ENCODE measurements at places on chromosomes 3 and 15.

GRCh38 chr3:153029350-153029749 is 132.7 kb upstream of the RAP2B start:
- peak; percentile 87 for DNase-seq

GRCh38 chr3:192445770-192446644 is 281.3 kb downstream of the FGF12 start:
- DNase-seq = no peak

DNA sequence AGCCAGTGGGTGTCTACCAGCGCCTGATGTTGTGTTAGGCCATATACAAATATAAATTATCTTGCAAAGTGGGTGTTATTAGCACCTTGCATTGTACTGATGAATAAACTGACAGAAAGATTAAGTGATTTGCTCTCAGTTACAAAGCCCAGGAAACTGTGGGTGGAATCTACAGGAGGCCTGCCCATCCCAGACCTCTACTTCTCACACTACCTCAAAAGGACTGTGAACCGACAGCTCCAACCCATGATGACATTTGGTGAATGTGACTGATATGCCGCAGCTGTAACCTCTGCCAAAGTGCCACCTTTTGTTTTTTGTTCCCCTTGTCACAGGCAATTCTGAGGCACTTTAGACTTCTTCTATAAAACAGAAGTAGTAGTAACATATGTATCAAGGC is 43.7 kb upstream of the KCNMB2 start:
- no peak for DNase-seq

- peak; percentile 80 for DNase-seq
Observed at GRCh38 chr15:83446904-83447709, at the start of gene SH3GL3. SH3GL3 (plus strand) TSS chr15:83447341; CDS start chr15:83447534, 193 bp downstream.

- DNase-seq = no peak
Observed at GRCh38 chr15:98150084-98150483, 189.6 kb downstream of the ARRDC4 start.

DNA sequence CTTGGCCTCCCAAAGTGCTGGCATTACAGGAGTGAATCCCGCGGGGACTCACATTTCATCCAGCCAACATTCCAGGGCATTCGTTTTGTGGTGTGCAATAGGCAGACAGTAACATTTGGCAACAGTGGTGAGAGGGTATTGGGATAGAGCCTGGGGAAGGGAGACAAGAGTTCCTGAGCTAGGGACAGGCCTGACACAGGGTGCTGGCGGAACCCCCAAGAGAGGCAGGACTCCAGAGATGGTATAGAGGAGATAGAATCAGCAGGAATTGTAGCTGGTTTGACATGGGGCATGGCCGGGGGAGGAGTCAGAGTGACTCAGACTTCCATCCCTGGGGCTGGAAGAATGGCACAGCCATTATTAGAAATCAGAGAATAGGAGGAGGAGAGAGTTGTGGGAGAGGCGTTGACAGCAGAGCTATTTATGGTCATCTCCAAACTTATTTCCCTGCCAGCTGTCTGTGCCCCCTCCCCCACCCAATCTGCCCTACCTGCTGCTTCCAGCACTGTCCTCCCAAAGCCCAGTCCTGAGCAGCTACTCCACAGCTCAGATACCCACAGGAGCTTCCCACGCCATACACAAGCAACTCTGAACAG is 4.4 kb upstream of the IDH2 start:
- peak; percentile 73 for DNase-seq

- DNase-seq = peak; percentile 33
Observed at GRCh38 chr3:64093825-64094712, 70.8 kb upstream of the PSMD6 start.

GRCh38 chr15:89244574-89244903 is 760 bp downstream of the FANCI start:
- no peak for DNase-seq

GRCh38 chr15:26087881-26088280 is 224.8 kb upstream of the ATP10A start:
- DNase-seq = peak; percentile 83

- DNase-seq = no peak
Observed at GRCh38 chr3:183503746-183504145, 51.8 kb downstream of the KLHL6 start.

DNA sequence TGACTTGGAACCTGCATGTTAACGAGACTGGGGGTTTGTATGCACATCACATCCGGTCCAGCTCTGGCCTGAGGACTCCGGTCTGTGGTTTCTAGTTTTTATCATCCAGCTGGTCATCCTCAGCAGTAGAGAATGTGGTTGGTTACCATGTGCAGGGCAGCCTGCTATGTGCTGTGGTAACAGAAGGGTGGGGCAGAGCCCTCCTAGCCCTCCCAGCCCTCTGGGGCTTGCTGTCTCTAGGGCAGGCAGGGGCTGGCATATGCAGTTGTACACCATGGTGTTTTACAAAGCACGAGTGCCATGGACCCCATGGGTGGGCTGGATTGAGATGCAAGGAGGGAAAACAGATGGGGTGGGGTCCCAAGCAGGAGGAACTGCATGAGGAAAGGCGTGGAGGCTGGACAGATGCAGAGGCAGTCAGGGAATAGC is 70.2 kb downstream of the APBA2 start:
- DNase-seq = peak; percentile 12

DNA sequence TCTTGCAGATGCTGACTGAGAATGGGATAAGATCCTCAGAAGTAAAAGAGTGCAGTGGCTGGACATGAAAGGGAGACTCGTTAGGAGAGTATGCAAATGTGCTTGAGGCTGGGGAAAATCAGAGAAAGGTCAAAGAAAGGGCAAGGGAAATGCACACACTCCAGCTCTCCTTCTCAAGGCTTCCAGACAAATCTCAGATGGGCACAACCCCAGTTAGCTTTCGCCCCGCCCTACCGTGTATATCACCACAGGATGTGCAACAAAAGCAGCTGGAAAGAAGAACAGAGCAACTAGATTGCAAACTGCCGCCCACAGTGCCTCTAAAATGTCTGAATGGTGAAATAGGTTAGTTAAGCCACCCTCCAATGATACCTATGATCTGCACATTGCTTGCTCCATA is 63.9 kb downstream of the CERS3 start:
- no peak for DNase-seq

DNA sequence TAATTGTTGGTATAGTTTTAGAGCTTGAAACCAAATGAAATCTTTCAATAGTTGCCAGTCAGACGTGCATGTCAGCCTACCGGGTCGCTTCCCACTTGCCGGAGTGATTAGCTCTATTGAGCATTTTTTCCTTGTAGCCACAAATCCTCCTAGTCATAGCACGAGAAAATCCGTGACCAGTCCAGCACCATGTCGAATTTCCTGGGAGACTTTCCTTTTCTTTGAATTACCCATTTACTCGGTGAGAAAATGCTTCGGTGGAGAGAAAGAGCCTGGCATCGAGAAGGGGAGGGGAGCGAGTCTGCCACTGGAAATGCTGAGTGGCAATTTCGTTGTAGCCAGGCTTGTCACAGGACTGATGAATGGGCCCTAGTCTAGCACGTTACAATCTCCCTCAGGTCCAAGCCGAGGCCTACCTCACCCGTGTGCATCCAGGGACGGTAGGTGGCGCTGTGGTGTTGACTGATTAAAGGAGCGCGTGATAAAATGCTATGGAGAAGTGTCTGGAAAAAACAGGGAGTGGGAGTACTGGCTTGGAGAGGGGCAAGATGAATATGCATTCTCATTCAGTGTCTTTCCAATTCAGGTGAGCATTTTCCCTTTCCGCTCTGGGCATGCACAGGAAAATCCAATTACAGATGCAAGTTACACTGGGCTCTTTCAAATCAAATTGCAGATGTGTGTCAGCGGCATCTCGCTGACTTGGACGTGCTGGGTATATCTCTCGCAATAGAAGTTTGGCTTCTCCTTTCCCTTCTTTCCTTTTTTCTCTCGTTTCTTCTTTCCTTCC is 238.8 kb downstream of the EDEM1 start:
- peak; percentile 59 for DNase-seq

GRCh38 chr3:128226795-128227395 is 73.6 kb downstream of the EEFSEC start:
- peak; percentile 39 for DNase-seq

- DNase-seq = peak; percentile 18
Observed at GRCh38 chr15:47870300-47870955, 153.1 kb downstream of the SEMA6D start.

- DNase-seq = no peak
Observed at GRCh38 chr3:190644035-190644434, 130.2 kb downstream of the IL1RAP start.

GRCh38 chr15:92624401-92624991 is 31.1 kb downstream of the FAM174B start:
- DNase-seq = peak; percentile 48

- DNase-seq = peak; percentile 85
Observed at GRCh38 chr3:5057857-5058324, 64.2 kb upstream of the ARL8B start.

- DNase-seq = no peak
Observed at GRCh38 chr15:47813748-47814384, 96.6 kb downstream of the SEMA6D start.

DNA sequence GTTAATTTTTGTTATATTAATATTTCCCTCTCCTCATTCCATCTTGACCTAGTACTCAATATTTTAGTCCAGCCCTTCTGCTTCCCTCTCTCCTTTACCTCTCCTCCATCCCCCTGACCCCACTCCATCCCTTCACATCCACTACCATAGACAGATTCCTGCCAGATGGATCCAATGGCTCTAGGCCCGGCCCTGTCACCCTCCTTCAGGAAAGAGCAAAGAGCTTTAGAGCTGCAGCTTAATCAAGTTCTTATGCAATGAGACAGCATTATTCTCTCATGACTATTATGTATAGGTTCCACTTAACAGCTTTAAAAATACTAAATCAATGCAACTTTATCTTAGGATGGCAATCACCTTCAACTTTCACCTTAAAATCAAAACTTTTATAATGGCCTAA is 200.7 kb upstream of the TTC14 start:
- DNase-seq = no peak

DNA sequence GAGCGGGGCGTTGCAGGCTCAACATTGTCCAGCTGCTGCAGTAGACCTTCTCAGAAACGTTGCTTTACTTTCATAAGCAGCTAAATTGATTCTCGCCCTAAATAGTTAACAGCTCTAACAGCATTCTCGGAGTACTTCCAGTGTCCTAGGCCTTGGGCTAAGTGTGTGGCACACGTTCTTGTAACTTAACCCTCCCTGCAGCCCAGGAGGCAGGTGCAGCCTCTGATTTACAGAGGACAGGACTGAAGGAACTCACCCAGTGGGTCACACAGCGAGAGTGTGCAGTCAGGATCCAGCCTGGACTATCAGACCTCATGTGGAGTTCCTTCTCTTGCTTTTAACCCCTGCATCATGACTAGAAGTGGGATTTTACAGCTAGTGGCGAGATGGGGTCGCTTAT is 312.8 kb upstream of the C2CD4B start:
- no peak for DNase-seq

DNA sequence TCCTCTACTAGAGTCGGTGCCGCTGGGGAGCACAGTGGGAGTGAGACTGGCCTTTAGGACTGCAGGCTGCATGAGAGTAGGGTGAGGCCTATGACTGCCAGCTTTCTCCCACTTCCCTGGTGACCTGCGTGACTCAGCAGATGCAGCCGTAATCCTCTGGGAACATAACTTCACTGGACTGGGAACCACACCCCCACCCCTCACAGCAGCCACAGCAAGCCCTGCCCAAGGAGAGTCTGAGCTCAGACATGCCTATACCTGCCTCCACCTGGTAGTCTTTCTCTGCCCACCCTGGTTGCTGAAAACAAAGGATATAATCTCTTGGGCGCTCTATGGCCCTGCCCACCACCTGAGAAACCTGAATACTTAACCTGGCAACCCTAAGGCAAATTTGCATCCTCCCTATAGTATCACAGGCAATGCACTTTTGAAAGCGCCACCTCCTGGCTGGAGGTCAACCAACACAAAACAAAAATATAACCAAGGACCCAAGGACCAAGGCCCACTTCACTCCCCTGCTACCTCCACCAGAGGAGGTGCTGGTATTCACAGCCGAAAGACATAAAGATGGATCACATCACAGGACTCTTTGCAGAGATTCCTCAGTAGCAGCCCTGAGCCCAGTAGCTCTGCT is 308.9 kb downstream of the CTNNB1 start:
- peak; percentile 49 for DNase-seq

- no peak for DNase-seq
Observed at GRCh38 chr3:44058868-44059203, 182.8 kb upstream of the TOPAZ1 start.

- peak; percentile 95 for DNase-seq
Observed at GRCh38 chr15:99703603-99704443, 29.4 kb downstream of the LYSMD4 start.

DNA sequence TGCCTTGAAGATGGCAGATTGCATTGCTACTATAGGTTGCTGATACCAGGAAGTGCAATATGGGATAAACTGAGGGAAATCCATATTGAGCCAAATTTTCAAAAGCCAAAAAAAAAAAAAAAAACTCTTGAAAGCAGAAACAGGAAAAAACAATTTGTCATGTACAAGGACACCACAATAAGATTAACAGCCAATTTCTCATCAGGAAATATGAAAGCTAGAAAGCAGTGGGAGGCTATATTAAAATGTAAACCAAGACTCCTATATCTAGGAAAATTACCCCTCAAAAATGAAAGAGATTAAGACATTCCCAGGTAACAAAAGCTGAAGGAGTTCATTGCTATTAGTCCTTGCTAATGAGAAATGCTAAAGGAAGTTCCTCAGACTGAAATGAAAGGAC is 462.8 kb upstream of the DPH6 start:
- no peak for DNase-seq

- peak; percentile 27 for DNase-seq
Observed at GRCh38 chr3:180181387-180181786, 144.7 kb upstream of the PEX5L start.

GRCh38 chr15:48978638-48979037 is 14.9 kb upstream of the SHC4 start:
- no peak for DNase-seq

DNA sequence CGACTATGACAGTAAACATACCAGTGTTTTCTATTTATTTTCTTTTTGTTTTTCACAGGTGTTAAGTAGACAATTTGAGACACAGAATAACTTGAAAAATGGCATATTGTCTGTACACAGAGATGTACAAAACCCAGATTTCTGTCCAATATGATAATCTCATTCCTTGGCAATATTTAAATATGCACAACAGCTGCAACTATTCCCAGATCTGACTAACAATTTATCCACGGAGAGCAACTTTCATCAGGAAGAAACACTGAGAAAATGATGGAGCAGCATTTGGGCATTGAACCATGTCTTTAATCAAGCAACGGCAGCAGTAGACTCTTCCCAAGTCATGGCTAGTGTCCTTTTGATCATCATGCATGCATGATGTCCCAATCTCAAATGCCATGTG is 452.6 kb downstream of the ZPLD1 start:
- no peak for DNase-seq

DNA sequence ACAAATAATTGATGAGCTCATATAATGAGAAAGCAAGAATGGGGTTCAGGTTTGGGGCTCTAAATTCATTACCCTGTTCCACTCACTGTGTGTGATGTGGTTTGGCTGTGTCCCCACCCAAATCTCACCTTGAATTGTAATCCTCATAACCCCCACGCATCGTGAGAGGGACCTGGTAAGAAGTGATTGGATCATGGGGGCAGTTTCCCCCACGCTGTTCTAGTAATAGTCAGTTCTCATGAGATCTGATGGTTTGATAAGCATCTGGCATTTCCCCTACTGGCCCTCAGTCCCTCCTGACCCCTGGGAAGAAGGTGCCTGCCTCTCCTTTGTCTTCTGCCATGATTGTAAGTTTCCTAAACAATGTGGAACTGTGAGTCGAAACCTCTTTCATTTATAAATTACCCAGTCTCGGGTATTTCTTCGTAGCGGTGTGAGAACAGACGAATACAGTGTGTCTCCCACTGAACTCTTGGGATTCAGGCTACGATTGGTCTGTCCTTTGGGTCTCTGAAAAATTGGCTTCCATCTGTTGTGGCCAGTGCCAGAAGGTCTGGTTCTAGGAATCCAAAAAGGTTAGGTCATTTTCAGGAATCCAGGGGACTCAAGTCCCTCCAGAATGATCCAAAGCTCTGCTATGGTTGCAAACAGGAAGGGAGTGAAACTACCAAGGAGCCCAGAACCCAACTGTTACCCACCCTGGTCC is 87.7 kb downstream of the XXYLT1 start:
- no peak for DNase-seq
